Osteoblast (primary cell): ENCODE measurements at places on chromosomes 3 and 15. TPM values are rescaled to one million over a fixed set of nuclear protein-coding genes. Genes with fewer than 3 reads are reported as not detected.

MCF2L2 gene
- total RNA-seq, result under 0.01 TPM in 2 replicates

ENTPD3 gene
- 0.36 and 0.88 TPM in 2 replicates for total RNA-seq

APOD gene
- 0.88 and 1.4 TPM in 2 replicates for total RNA-seq

JAGN1 gene
- 21.8 and 26.1 TPM in 2 replicates for total RNA-seq

DAPK2 gene
- total RNA-seq, result 23.5 and 31.8 TPM in 2 replicates

BOC gene
- total RNA-seq, result 22.8 and 29.2 TPM in 2 replicates

GRAMD2A gene
- total RNA-seq, result not detected in 2 replicates

CTXN2 gene
- not detected in 2 replicates for total RNA-seq

GP5 gene
- total RNA-seq, result 0.29 and 0.36 TPM in 2 replicates

ERC2 gene
- 0.36 TPM in 1 of 2 replicates, not detected in the other for total RNA-seq

XCR1 gene
- not detected in 2 replicates for total RNA-seq

GRM7 gene
- not detected in 2 replicates for total RNA-seq

SLC15A2 gene
- under 0.01 and 0.29 TPM in 2 replicates for total RNA-seq

GNAT1 gene
- not detected in 2 replicates for total RNA-seq

ZKSCAN7 gene
- total RNA-seq, result 6.5 and 9.8 TPM in 2 replicates

GP9 gene
- not detected in 2 replicates for total RNA-seq

MNS1 gene
- total RNA-seq, result 2.2 and 2.9 TPM in 2 replicates

MAGI1 gene
- total RNA-seq, result 61.0 and 66.6 TPM in 2 replicates

TRAIP gene
- 1.4 and 2.4 TPM in 2 replicates for total RNA-seq

DLEC1 gene
- under 0.01 and 0.29 TPM in 2 replicates for total RNA-seq

DUOXA1 gene
- 0.29 and 0.36 TPM in 2 replicates for total RNA-seq

PRSS50 gene
- total RNA-seq, result not detected in 2 replicates

MEIS2 gene
- 14.7 and 17.7 TPM in 2 replicates for total RNA-seq

OSBPL10 gene
- 25.0 and 29.0 TPM in 2 replicates for total RNA-seq

AMT gene
- 1.1 and 1.2 TPM in 2 replicates for total RNA-seq

KCNMB3 gene
- total RNA-seq, result 1.8 TPM in 2 replicates

SERPINI2 gene
- not detected in 2 replicates for total RNA-seq
